ENCODE measurements at places on chromosomes 5 and 9. TPM values are rescaled to one million over a fixed set of nuclear protein-coding genes. Genes with fewer than 3 reads are reported as not detected.

The TRUB2 gene
- 45.4 TPM for total RNA-seq

The HARS2 gene
- total RNA-seq = 24.0 TPM

The NR2F1 gene
- total RNA-seq = not detected

The GABBR2 gene
- not detected for total RNA-seq

The MINAR2 gene
- not detected for total RNA-seq

DNA sequence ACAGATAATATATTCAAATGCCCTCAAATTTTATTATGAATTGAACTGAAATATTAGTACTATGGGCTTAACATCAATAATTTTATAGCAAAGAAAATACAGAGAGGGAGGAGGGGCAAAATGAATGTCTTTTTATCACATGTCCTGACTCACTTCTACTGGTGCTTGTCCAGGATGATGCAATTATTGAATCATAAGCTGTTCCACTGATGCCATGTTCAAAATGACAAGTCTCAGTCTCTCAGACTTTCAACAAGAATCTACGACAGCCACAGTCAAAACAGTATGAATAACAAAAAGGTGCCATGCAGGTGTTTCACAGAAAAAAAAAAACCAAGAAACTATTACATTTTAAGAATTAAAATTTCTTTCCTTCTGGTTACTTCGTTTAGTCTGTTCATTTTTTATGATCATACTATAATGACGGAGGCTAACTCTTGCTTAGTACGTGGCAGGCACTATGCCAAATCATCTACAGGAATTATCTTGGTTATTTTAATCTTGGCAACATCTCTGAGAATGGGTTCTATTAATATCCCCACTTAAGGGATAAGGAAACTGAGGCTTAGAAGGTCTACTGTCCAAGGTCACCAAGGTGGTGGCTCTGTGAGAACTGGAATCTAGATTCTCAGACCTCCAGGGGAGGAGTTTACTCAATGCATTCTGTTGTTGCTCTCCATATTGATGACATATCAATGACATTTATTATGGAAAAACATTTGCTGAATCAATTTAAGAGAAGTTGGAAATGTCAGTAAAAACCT is 61.5 kb downstream of the NR3C1 start:
- no peaks in the 10 kb centered on the region for H3K27me3 ChIP-seq
- peaks cover 42% of the 10 kb centered on the region for H3K4me1 ChIP-seq
- DNase-seq = no peak
- peak overlapping the region; percentile 74 for H3K27ac ChIP-seq
- H3K4me3 ChIP-seq = no peak overlapping the region

DNA sequence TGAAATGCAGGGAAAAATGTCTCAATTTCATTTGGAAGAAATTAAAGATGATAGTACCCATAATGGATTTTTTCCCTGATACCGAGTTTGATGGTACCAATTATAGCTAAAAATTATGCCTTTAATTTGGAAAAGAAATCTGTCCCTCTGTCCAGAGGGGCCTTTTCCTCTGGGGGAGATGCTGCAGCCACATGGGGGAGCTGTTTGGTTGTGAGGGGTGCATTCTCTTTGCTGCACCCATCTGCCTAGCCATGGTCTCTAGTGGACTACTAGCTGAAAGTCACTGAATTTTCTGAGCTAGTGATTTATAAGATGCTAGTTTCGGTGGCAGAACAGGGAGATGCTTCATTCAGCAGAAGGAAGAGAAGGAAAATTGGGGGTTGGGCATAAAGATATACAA is 9.6 kb downstream of the SEC61B start:
- H3K4me1 ChIP-seq = peaks cover 15% of the 10 kb centered on the region
- peaks cover 13% of the 10 kb centered on the region for H3K36me3 ChIP-seq
- H3K4me3 ChIP-seq = no peak overlapping the region
- H3K27ac ChIP-seq = no peak overlapping the region

- no peaks in the 10 kb centered on the region for H3K36me3 ChIP-seq
- no peaks in the 10 kb centered on the region for H3K4me1 ChIP-seq
- no peak overlapping the region for H3K27ac ChIP-seq
- H3K27me3 ChIP-seq = no peaks in the 10 kb centered on the region
- no peak overlapping the region for H3K4me3 ChIP-seq
- no peak for DNase-seq
Observed at GRCh38 chr9:118222375-118222774, 518.2 kb downstream of the TLR4 start.

DNA sequence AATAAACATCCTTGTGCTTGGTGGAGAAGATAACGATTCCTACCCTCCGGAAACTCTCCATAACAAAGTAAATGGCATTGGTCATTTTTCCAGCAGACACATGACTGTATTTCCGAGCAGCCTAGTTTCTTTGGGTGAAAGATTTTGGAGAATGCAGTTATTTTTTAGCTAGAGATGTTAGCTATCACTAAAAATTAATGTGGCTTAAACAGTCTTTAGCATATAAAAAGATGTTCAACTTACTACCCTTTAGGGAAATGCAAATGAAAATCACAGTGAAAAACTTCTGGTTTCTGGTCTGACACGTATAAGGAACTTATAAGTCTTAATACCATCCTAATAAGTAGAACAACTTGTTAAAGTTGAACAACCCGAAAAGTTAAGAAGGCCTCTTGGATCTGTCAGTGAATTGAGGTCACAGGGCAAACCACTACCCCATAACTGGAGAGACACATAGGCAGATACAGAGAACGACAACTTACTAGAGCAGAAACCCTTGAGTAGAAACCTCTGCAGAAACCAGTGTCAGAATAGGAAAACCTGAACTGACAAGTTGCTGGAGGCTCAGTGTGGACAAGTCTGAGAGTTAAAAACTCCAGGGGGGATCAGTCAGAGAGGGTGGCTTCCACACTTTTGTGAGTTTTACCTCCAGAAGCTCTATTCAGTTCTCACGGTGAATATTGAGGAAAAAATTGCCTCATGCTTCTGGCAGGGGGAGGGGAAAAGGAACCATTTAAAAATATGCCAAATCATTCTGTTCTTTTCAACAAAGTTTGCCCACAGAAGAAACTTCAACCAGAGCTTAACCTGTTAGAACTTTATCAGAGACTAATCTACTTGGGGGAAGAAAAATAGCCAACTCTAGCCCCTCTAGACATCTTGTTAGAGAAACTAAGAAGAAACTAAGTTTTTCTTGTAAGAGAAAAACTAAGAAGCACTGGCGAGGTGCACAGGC is 325.2 kb upstream of the RPS23 start:
- no peak overlapping the region for H3K4me3 ChIP-seq
- peaks cover 6% of the 10 kb centered on the region for H3K27me3 ChIP-seq
- H3K36me3 ChIP-seq = no peaks in the 10 kb centered on the region
- DNase-seq = no peak
- no peak overlapping the region for H3K27ac ChIP-seq
- no peaks in the 10 kb centered on the region for H3K4me1 ChIP-seq

DNA sequence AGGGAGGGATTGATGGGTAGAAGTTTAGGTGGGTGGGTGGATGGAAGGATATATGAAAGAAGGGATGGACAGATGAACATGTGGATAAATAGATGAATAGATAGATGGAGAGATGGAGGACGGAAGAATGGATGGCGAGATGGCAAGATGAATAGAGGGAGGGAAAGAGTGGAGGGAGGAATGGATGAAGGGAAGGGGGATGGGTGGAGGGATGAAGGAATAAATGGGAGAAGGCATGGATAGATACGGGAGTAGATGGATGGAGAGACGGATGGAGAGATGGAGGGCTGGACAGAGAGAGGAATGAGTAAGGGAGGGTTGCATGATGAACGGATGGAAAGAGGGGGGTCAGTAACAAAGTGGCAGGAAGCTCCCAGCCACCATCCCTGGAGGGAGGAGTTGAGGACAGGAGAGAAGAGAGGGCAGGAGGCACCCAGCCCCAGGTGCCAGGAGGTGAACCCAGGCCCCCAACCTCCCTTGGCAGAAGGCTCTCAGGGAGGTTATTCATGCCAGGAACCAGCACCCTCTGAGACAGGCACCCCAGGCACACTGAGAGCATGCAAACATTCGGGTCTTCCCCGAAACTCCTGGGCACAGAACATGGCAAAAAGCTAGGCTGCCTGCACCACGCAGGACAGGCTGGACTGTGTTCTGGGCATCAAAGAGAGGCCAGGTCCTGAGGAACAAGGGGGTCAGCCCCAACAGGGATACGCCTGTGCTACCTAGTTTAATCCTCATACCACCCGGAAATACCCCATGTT is 9.1 kb downstream of the SARDH start:
- no peaks in the 10 kb centered on the region for H3K4me1 ChIP-seq
- H3K4me3 ChIP-seq = no peak overlapping the region
- DNase-seq = no peak
- no peaks in the 10 kb centered on the region for H3K27me3 ChIP-seq
- H3K36me3 ChIP-seq = no peaks in the 10 kb centered on the region

DNA sequence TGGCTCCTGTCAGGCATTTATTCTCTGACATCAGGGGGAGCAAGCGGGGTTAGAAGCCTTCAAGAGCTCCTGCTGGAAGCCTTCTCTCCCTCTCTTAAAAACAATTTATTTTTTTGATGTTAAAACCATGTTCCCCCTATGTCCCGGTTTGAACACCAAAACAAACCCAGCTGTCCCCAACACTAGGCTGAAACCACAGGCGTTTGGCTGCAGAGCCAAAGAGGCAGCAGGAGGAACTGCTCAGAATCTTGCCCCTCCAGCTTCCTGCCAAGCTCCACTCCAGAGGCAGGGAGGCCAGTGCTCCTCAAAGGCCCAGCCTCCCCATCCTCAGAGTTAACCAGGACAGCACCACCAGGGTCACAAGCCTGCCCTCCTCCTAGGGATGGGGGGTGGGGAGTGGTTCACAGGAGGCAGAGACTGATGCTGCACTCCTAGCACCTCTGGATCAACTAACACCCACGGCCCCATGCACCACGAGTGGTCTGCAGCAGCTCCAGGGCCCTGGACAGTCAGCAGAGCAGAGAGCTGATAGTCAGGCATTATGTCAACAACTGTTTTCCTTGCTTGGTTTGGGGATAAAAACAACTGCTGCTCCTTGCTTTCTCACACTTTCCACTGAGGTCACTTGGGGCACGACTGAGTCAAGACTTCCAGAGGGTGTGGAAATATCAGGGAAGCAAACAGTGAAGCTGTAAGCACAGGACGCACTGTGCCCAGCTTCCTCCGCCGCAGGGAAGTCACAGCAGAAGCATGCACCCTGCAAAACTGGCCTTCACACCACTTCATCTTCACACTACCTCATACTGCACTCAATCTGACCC is 96.5 kb upstream of the ADRA1B start:
- peaks cover 3% of the 10 kb centered on the region for H3K27me3 ChIP-seq
- no peak overlapping the region for H3K4me3 ChIP-seq
- H3K4me1 ChIP-seq = no peaks in the 10 kb centered on the region

DNA sequence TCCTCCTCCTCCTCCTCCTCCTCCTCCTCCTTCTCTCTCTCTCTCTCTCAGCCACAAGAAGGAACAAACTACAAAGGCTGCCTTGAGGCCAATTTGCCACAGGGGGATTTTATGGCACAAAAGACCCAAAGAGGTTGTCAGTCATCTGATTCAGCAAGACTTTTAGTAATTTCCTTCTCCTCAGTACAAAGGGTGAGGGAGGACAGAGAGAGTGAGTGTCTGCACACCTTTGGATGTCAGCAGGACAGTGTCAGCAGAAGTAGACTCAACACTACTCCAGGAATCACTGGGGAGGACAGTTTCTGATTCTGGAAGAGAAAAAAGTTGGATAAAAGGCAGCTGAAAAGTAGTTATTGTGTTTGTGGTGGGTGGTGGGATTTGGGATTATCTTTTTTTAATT is 13.6 kb downstream of the TIMD4 start:
- H3K27ac ChIP-seq = no peak overlapping the region
- peaks cover 27% of the 10 kb centered on the region for H3K36me3 ChIP-seq
- peaks cover 15% of the 10 kb centered on the region for H3K4me1 ChIP-seq
- no peaks in the 10 kb centered on the region for H3K27me3 ChIP-seq

DNA sequence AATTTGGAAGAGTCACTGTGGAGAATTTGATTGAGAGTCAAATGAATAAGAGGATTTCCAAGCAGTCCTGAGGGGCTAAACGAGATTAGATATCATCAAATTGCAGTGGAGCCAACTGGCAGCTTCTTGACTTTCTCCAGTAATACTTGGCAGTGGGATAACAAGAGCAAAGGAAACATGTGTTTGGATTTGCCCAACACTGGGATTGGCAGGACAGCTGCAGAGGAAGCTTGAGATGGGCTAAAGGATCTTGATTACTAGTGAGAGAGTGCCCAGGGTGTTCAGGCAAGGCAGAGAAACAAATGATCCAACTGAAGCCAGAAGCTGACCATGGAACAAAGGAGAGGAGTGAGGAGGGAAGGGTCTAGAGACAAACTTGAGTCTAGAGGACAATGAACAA is 356.0 kb upstream of the ISL1 start:
- H3K4me3 ChIP-seq = no peak overlapping the region
- no peak overlapping the region for H3K27ac ChIP-seq
- no peaks in the 10 kb centered on the region for H3K4me1 ChIP-seq
- no peak for DNase-seq

GRCh38 chr9:137556069-137556838 is 4.6 kb downstream of the MRPL41 start:
- H3K27ac ChIP-seq = no peak overlapping the region
- H3K4me3 ChIP-seq = no peak overlapping the region
- no peaks in the 10 kb centered on the region for H3K27me3 ChIP-seq
- peaks cover 19% of the 10 kb centered on the region for H3K36me3 ChIP-seq
- no peak for DNase-seq
- peaks cover 11% of the 10 kb centered on the region for H3K4me1 ChIP-seq

- H3K27me3 ChIP-seq = peaks cover 57% of the 10 kb centered on the region
- no peaks in the 10 kb centered on the region for H3K36me3 ChIP-seq
- DNase-seq = peak; percentile 2
- H3K27ac ChIP-seq = no peak within 1 kb of the TSS
Observed at GRCh38 chr9:72149231-72149975, at the start of gene GDA. GDA (plus strand) TSS chr9:72149440; CDS start chr9:72149560, 120 bp downstream.

DNA sequence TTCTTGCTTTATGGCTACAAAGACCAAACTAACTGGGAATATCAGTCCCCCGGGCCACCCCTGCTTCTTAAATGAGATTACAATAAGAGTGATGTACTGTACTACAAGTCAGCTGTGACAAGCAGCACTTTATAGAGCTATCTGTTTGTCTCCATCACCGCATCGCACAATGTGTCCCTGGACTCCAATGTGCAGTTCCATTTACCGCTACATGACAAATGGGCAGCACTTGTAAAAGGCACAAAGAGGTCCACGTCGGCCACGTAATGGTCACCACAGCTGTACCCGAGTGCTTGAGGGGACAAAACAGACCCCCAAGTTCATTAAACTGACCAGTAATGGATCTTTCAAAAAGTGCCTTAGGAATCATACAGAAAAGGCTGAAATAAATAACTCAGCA is 54.1 kb downstream of the PSMB7 start:
- H3K36me3 ChIP-seq = peaks cover 10% of the 10 kb centered on the region
- no peak overlapping the region for H3K27ac ChIP-seq
- H3K4me3 ChIP-seq = no peak overlapping the region
- DNase-seq = no peak
- peaks cover 51% of the 10 kb centered on the region for H3K4me1 ChIP-seq

GRCh38 chr5:80656425-80656824 is 1.6 kb upstream of the DHFR start:
- peak overlapping the region; percentile 97 for H3K27ac ChIP-seq
- H3K27me3 ChIP-seq = no peaks in the 10 kb centered on the region

GRCh38 chr5:126633552-126633951 is 32.8 kb downstream of the PHAX start:
- no peaks in the 10 kb centered on the region for H3K27me3 ChIP-seq
- no peaks in the 10 kb centered on the region for H3K4me1 ChIP-seq
- no peaks in the 10 kb centered on the region for H3K36me3 ChIP-seq
- no peak overlapping the region for H3K4me3 ChIP-seq
- no peak overlapping the region for H3K27ac ChIP-seq
- no peak for DNase-seq
